Fibroblast of lung (primary cell): ENCODE measurements at places on chromosomes 2 and 18. TPM values are rescaled to one million over a fixed set of nuclear protein-coding genes. Genes with fewer than 3 reads are reported as not detected.
A peak's percentile ranks its signal among the peaks of the same experiment; 100 is the strongest.

DNA sequence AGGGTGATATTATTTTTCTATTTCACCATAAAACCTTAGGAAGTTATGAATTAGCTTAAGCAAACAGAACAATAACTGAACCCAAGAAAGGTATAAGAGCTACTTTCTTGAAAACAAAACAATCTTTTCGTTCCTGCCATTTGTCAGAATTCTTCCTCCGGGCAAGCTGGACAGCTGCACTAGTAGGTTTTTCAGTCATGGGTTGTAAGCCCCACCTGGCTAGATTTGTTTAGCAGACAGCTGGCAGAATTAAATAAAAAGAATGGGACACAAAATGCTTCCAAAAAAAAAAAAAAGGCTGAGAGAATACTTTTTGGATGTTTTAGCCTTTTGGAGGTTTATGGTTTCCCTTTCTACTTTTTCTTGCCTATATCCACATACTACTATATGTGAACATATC lies 694.1 kb downstream of the ARHGAP15 start:
- no peaks in the 10 kb centered on the region for H3K27me3 ChIP-seq
- H3K4me1 ChIP-seq, result no peaks in the 10 kb centered on the region

GRCh38 chr2:219272995-219273394 lies 6.2 kb upstream of the DNAJB2 start:
- H3K27me3 ChIP-seq, result peaks cover 8% of the 10 kb centered on the region
- peaks cover 15% of the 10 kb centered on the region for H3K4me1 ChIP-seq
- H3K27ac ChIP-seq, result no peak overlapping the region
- H3K36me3 ChIP-seq, result no peaks in the 10 kb centered on the region

DNA sequence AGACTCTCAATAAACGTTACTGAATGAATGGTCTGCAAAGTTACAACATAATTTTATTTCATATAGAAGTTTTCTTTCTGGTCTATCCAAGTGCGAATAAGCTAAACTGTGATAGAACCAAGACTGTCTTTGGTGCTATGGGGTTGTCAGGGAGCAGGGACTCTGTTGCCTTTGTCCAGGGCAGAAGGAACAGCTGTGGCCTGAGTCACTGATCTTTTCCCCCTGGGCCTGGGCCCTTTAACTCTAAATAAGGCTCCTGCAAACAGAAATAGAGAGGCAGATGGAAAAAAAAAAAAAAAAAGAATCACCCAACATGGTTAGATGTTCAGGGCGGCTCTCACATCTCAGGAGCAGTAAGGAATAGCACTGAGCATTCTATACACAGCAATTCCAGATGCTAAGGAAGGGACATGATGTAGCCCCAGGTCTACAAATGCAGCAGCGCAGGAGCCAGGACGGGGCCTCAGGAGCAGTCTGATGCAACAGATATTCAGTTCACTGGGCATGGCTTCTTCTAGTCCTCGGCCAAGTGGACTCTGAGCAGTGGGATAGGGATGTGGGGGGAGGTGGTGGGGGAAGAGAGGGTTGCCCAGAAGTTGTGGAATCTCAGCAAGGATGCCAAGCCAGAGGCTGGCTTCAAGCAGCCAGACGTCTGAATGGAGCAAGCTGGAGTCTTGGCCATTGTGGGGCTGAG lies 247.1 kb upstream of the SIX2 start:
- H3K4me3 ChIP-seq, result no peak overlapping the region
- H3K36me3 ChIP-seq, result no peaks in the 10 kb centered on the region
- H3K27ac ChIP-seq, result no peak overlapping the region
- DNase-seq, result no peak
- no peaks in the 10 kb centered on the region for H3K27me3 ChIP-seq

DNA sequence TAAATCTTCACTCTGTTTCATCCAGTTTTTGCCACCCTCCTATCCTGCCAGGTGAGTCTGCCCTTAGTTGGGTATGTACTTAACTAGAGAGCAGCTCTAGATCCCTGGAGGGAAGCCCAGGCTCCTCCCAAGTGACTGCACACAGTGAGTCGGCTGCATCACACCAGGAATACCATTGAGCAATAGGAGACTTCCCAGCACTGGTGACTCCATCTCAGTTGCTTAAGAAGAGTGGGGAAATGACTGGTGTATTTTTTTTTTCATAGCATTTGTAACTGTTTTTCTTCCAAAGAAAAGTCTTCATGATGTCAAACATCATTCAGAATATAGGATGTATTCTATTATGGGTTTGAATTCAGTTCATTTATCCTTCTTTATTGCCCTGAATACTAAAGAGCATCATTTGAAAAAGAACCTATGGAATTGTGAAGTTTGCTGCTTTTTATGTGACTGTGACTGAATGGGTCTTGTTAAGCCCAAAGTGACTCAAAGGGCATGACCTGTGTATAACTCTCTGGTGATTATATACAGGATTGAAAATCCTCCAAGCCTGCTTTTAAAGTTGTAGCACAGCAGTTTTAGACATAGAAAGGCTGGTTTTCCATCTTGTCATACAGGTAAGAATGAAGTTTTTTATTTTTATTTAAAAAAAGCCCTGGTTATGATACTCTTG lies 84.3 kb downstream of the MAP3K20 start:
- peak; percentile 99 for DNase-seq
- no peaks in the 10 kb centered on the region for H3K36me3 ChIP-seq
- no peak overlapping the region for H3K4me3 ChIP-seq

GRCh38 chr2:173965372-173966025 lies at the start of gene SP3:
Gene SP3, minus strand, starts transcription at chr2:173965373. Its CDS starts 202 bp downstream, at chr2:173965171.
- peak within 1 kb of the TSS; percentile 84 for H3K4me3 ChIP-seq
- peak within 1 kb of the TSS; percentile 94 for H3K27ac ChIP-seq
- H3K36me3 ChIP-seq, result no peaks in the 10 kb centered on the region
- no peaks in the 10 kb centered on the region for H3K27me3 ChIP-seq
- peak; percentile 97 for DNase-seq

- H3K36me3 ChIP-seq, result no peaks in the 10 kb centered on the region
- no peaks in the 10 kb centered on the region for H3K27me3 ChIP-seq
- no peak for DNase-seq
- peaks cover 6% of the 10 kb centered on the region for H3K4me1 ChIP-seq
These were observed 62.5 kb upstream of the RAPGEF4 start for GRCh38 chr2:172673056-172673683.

- H3K4me1 ChIP-seq, result no peaks in the 10 kb centered on the region
- H3K4me3 ChIP-seq, result no peak overlapping the region
- no peak for DNase-seq
- H3K27me3 ChIP-seq, result no peaks in the 10 kb centered on the region
- no peaks in the 10 kb centered on the region for H3K36me3 ChIP-seq
- no peak overlapping the region for H3K27ac ChIP-seq
These were observed 303.4 kb upstream of the NRXN1 start for GRCh38 chr2:51335087-51336058.

GRCh38 chr2:8496079-8496478 lies 185.8 kb upstream of the ID2 start:
- no peaks in the 10 kb centered on the region for H3K36me3 ChIP-seq
- no peak for DNase-seq
- no peaks in the 10 kb centered on the region for H3K4me1 ChIP-seq

GRCh38 chr2:68453761-68454360 lies 13.2 kb downstream of the FBXO48 start:
- peaks cover 5% of the 10 kb centered on the region for H3K4me1 ChIP-seq
- no peaks in the 10 kb centered on the region for H3K36me3 ChIP-seq
- no peak for DNase-seq
- no peak overlapping the region for H3K4me3 ChIP-seq

DNA sequence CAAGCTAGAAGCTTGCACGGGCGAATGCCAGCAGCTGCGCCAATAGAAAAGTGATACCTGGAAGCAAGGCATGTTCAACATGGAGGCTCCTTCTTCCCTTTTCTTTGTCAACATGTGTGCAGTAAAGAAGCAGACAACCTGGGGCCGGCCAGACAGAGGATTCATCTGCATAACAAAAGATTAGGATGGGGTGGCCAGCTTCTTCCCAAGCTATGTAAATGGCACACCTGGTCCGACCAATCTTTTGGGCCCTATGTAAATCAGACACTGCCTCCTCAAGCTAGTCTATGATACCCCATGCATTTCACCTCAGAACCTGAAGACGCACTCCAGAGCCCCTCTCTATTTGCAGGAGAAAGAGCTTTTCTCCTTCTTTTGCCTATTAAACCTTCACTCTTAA lies 66.4 kb upstream of the TGFA start:
- no peak overlapping the region for H3K27ac ChIP-seq
- no peaks in the 10 kb centered on the region for H3K4me1 ChIP-seq
- H3K36me3 ChIP-seq, result no peaks in the 10 kb centered on the region
- H3K4me3 ChIP-seq, result no peak overlapping the region

- H3K4me3 ChIP-seq, result no peak overlapping the region
- no peaks in the 10 kb centered on the region for H3K27me3 ChIP-seq
- peak; percentile 4 for DNase-seq
- H3K4me1 ChIP-seq, result no peaks in the 10 kb centered on the region
- H3K27ac ChIP-seq, result no peak overlapping the region
These were observed 66.0 kb upstream of the FAM136A start for GRCh38 chr2:70367722-70368323.

DNA sequence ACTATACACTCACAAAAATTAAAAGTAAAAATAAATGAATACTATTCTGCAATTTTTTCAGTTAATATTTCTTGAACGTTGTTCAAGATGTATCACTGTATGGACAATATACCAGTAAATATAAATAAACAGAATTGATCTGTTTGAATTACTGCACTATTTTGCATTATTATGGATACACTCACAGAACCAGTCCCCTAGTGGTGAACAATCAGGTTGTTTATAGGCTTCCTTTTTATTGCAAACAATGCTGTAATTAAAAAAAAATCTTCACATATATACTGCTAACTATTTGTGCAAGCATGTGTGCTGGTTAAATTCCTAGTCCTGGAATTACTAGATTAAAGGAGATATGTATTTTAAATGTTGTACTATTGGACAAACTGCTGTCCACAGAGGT lies 306.0 kb downstream of the FBXO15 start:
- DNase-seq, result no peak
- H3K27me3 ChIP-seq, result no peaks in the 10 kb centered on the region
- no peak overlapping the region for H3K4me3 ChIP-seq
- no peak overlapping the region for H3K27ac ChIP-seq

- no peaks in the 10 kb centered on the region for H3K36me3 ChIP-seq
- no peaks in the 10 kb centered on the region for H3K27me3 ChIP-seq
- DNase-seq, result no peak
- no peak overlapping the region for H3K27ac ChIP-seq
- no peaks in the 10 kb centered on the region for H3K4me1 ChIP-seq
These were observed 118.4 kb downstream of the ALMS1 start for GRCh38 chr2:73503992-73504570.

DNA sequence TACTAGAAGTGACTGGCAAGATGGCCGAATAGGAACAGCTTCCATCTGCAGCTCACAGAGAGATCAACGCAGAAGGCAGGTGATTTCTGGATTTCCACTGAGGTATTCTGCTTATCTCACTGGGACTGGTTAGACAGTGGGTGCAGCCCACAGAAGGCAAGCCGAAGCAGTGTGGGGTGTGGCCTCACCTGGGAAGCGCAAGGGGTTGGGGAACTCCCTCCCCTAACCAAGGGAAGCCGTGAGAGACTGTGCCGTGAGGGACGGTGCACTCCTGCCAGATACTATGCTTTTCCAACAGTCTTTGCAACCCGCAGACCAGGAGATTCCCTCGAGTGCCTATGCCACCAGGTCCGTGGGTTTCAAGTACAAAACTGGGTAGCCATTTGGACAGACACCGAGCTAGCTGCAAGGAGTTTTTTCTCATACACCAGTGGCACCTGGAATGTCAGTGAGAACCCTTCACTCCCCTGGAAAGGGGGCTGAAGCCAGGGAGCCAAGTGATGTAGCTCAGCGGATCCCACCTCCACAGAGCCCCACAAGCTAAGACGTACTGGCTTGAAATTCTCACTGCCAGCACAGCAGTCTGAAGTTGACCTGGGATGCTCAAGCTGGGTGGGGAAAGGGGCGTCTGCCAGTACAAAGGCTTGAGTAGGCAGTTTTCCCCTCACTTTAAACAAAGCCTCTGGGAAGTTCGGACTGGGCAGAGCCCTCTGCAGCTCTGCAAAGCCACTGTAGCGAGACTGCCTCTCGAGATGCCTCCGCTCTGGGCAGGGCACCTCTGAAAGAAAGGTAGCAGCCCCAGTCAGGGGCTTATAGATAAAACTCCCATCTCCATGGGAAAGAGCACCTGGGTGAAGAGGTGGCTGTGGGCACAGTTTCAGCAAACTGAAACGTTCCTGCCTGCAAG lies 40.1 kb downstream of the PLEK start:
- no peak overlapping the region for H3K4me3 ChIP-seq
- no peak overlapping the region for H3K27ac ChIP-seq
- H3K36me3 ChIP-seq, result no peaks in the 10 kb centered on the region
- H3K4me1 ChIP-seq, result no peaks in the 10 kb centered on the region
- no peak for DNase-seq
- peaks cover 6% of the 10 kb centered on the region for H3K27me3 ChIP-seq

- no peak overlapping the region for H3K27ac ChIP-seq
- H3K27me3 ChIP-seq, result no peaks in the 10 kb centered on the region
These were observed 35.5 kb upstream of the GNAL start for GRCh38 chr18:11653521-11653920.

- no peaks in the 10 kb centered on the region for H3K4me1 ChIP-seq
- DNase-seq, result peak; percentile 49
- peak overlapping the region; percentile 34 for H3K27ac ChIP-seq
- no peaks in the 10 kb centered on the region for H3K36me3 ChIP-seq
These were observed 999 bp downstream of the INSIG2 start for GRCh38 chr2:118089139-118089800.

KRTCAP3 gene
- 0.33 TPM in 1 of 2 replicates, not detected in the other for total RNA-seq

MAP3K20 gene
- 120 and 138 TPM in 2 replicates for total RNA-seq

CCL20 gene
- not detected in 2 replicates for total RNA-seq

SYT4 gene
- not detected in 2 replicates for total RNA-seq

LDLRAD4 gene
- total RNA-seq, result under 0.01 TPM in 1 of 2 replicates, not detected in the other

RETREG2 gene
- total RNA-seq, result 88.7 and 95.3 TPM in 2 replicates

NEU4 gene
- total RNA-seq, result under 0.01 TPM in 1 of 2 replicates, not detected in the other

LYG2 gene
- not detected in 2 replicates for total RNA-seq

CPO gene
- total RNA-seq, result under 0.01 TPM in 1 of 2 replicates, not detected in the other
